ENCODE measurements at places on chromosomes 1 and 21.

DNA sequence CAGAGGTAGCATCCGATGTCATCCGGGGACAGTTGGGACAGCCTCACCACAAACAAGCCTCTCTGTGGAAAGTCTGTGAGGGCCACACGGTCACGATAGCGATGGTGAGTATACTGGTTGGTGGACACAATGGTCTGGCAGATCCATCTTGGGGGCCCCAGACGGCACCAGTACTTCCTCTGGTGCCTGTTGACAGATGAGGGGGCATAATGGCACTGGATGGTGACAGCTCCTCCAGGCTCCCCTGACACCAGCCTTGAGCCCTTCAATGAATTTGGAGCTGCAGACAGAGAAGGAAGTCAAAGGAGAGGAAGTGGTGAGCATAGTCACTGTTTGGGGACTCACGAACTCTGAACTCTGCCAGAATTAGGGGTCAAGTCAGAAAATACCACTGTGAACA is 8.0 kb downstream of the FCAMR start:
- no peak for DNase-seq

- DNase-seq = no peak
Observed at GRCh38 chr1:83709662-83710061, 289.3 kb downstream of the TTLL7 start.

DNA sequence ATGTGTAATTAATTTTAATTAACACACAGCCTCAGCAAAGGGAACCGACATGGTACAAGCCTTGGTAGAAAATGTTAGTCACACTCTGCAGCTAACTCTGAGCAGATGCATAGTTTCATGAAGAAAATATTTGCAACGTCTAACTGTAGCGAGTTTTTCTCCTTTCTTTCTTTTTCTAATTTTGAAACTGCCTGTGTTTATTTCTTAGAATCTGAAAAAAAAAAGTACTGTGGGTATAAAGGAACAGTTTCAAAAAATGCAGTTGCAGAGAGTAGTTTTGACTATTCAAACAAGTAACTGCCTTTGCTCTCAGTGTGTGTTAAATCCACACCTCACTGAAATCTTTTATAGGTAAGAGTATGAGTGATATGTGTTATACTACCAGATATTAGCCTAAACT is 149.9 kb upstream of the C1orf105 start:
- no peak for DNase-seq

DNA sequence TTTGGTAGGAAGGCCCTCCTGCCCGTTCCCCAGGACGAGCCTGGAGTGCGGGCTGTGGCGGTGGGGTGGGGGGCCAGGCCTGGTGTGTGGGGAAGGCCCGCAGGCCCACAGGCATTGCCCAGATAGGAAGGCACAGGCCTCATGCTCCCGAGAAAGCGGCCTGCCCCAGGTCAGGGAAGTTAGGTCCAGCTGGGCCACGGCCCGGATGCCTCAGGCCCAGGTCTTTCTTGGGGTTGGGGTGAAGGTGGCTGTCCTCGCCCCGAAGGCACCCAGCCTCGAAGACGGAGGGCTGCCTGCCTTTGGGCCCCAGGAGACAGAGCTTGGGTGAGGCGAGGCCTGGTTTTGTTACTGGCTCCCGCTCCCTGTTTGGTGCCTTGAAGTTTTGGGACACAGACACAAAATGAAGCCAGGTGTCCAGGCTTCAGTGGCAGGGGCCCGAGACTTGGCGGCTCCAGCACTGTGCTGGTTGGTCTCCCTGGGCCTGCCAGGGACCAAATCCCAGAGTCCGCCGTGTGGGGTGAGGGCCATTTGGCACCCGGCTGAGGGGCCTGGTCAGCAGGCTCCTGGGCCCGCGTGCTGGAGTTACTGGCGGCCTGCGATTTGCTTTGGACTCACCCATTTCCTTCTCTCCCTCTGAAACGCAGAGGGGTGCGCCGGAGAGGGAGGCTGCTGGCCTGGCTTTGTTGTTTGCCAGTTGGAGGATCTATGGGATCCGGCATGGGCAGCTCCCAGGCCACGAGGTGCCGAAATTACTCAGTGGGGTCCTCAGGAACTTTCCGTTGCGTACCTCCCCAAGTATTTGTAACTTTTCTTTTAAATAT is 2.0 kb downstream of the SKI start:
- DNase-seq = no peak

DNA sequence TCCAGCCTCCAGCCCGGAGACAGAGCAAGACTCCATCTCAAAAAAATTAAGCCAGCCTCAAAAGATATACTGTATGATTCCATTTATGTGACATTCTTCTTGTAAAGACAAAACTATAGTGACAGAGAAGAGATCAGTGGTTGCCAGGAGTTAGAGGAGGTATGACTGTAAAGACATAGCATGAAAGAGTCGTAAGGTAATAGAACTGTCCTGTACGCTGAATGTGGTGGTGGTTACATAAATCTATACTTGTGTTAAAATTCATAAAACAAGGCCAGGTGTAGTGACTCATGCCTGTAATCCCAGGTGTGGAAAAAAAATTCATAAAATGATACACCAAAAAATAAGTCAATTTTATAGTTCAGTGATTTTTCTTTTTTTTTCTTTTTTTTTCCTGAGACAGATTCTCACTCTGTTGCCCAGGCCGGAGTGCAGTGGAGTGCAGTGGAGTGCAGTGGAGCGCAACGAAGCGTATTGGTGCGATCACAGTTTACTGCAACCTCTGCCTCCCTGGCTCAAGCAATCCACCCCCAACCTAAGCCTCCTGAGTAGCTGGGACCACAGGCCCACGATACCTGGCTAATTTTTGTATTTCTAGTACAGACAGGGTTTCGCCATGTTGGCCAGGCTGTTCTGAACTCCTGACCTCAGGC is 84.9 kb upstream of the CXADR start:
- DNase-seq = no peak

DNA sequence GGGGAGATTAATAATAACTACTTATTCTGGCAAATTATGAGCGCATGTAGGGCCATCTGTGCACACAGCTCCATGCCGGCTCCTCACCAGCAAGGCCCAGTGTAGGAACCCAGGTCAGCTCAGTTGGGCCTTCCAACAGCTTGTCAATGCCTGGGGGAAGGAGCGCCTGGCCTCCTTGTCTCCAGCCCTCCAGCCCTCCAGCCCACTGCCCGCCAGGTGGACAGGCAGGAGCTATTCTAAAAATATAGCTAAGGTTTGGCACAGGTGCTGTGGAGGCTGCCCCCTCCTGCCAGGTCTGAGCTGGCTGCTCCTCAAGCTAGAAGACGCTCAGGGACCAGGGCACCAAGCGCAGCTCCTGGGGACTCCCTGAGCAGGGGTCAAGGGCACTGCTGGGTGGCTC is 85.7 kb downstream of the GRIK3 start:
- DNase-seq = no peak

GRCh38 chr1:29925058-29925457 is 688.7 kb downstream of the PTPRU start:
- DNase-seq = no peak

- DNase-seq = no peak
Observed at GRCh38 chr1:1004420-1004779, 4.5 kb upstream of the HES4 start.

GRCh38 chr1:4627353-4627752 is 27.1 kb upstream of the AJAP1 start:
- no peak for DNase-seq

- no peak for DNase-seq
Observed at GRCh38 chr1:229156872-229157271, 114.0 kb upstream of the RAB4A start.

DNA sequence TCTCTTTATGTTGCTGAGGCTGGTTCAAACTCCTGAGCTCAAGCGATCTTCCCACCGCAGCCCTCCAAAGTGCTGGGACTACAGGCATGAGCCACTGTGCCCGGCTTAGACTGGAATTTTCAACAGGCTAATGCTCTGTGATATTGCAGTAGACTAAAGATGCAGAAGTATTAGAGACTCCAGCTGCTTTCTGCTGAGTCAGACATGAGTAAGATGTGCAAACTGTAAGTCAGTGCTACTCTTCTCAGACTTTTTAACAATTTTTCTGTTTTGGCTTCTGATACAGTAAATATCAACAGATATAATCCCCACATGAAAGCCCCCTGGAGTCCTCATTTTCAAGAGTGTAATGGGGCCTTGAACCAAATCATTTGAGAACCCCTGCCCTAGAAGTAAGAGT is 29.3 kb upstream of the NLRP3 start:
- no peak for DNase-seq

- no peak for DNase-seq
Observed at GRCh38 chr1:222543817-222544216, 4.1 kb downstream of the HHIPL2 start.

DNA sequence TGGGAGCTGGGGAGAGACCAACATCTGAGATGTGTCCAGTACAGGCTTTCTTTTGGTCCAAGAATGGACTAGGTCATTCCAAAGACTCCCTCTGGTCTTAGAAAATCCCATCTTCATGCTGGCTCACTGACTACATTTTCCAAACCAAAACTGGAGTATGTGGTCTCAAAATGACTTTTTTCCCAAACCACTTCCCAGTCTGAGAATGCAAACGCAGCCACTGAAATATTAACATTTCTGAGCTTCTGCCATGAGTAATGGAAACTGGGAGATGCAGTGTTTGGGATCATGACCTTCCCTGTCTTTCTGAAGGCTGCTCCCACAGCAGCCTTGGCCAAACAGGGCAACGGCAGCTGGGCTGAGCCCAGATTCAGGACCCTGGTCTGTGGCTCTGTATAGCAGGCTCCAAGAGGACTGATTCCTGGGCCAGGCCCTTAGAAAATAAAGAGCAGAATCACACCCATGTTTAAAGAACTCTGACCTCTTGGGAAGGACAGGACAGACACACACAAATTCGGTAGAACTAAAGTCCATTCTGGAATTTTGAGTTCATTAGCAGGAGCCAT is 62.1 kb upstream of the CNTN2 start:
- no peak for DNase-seq

DNA sequence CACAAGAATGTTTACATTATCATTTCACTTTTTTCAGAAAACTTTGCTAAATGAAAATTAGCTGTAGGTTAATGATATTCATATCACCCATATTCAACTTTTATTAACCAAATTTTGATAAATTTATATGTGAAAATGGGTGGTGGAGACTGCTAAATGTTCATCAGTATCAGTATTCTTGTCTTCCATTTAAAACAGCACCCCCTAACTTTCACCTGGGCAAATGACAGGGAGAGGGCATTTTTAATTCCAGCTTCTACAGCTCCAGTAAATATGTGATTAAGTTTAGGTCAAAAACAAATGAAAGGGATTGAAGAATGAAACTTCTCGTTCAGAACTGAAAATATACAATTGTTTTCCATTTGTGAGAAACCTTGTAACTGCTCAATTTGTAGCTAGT is 722.2 kb downstream of the KCNT2 start:
- no peak for DNase-seq

GRCh38 chr1:31416101-31416736 is 3.2 kb downstream of the SERINC2 start:
- no peak for DNase-seq

DNA sequence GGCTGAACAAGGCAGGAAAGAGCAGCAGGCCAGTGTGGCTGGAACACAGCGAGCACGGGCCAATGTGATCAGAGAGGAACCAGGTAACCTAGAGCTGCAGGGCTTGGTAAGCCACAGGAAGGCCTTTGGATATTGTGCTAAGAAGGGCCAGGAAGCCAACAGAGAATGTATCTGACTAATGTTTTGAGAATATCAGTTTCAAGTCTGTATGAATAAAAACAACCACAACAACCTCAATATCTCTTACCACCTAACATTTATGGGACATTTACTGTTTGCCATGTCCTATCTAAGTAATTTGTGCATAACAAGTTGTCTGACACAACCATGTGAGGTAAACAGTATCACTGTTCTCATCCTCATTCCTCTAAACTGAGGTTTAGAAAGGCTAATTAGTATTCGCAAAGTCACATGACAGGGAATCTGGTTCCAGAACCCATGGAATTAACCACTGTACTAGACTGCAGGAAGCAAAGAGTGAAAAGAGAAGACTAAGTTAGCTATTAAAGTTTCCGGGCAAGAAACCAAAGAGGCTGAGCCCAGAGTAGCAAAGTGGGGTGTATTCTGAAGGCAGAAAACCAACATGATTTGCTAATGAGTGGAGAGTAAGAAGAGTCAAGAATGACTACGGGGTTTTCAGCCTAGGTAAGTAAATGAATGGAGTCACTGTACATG is 38.9 kb downstream of the SPRTN start:
- DNase-seq = no peak

- no peak for DNase-seq
Observed at GRCh38 chr1:227796359-227796915, 19.0 kb upstream of the PRSS38 start.

- DNase-seq = no peak
Observed at GRCh38 chr21:45139473-45139872, 65.1 kb downstream of the ADARB1 start.

DNA sequence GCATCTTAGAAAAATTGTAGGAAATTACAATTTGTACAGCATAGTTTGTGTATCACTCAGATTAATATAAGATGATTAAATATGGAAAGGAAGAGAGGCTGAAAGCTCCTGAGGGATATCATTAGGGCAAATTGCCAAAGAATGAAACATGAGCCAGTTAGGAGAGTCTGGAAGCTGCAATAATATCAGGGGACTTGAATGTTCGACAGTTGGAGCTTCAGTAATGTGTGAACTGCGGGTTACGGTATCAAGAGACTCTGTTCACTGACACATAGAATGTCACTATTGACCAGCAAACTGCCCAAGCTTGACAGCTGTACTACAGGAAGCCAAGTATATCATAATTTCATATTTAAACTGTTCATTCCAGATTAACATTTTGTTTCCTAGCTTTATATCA is 157.2 kb downstream of the DENND1B start:
- no peak for DNase-seq

DNA sequence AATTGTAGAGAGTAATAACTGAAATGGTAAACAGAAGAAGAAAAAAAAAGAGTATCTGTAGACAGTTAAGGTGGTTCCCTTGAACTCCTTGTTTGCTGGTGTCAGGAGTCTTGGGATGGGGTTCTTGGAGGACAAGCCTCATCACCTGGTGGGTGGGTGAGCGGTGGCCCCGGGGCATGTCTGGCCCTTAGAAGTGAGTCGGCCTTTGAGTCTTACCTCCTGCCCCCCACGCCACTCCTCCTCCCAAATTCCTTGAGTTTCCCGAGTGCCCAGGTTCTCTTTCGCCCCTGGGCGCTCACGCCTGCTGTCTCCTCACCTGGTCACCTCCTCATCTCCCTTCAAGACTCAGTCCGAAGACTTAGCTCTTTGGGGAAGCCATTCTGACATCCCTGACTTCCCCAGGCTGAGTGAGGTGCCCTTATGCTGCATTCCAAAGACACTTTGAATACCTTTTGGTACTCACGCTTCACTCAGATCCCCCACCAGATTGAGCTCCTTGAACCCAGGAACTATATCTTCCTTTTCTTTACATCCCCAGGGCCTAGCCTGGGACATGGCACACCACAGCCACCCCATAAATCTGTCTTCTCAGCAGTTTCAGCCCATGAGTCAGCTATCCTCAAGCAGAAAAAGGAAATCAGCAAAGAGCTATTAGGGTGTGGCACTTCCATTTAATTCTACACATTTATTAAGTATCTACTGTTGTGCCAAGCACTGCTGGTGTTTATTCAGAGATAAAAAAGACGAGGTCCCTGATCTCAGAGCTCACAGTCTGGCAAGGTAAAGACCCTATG is 13.5 kb upstream of the IKBKE start:
- DNase-seq = no peak
